ENCODE measurements at places on chromosomes 4 and X. TPM values are rescaled to one million over a fixed set of nuclear protein-coding genes. Genes with fewer than 3 reads are reported as not detected.

Gene MAB21L2
- not detected for polyA plus RNA-seq

Gene CXCL6
- not detected for polyA plus RNA-seq

Gene ZMAT1
- 2.5 TPM for polyA plus RNA-seq

Gene MAGEB17
- not detected for polyA plus RNA-seq

Gene TNIP3
- 7.0 TPM for polyA plus RNA-seq

Gene CYLC1
- polyA plus RNA-seq = not detected

Gene POU3F4
- polyA plus RNA-seq = not detected

Gene HNRNPH2
- 78.7 TPM for polyA plus RNA-seq

Gene HTATSF1
- 73.1 TPM for polyA plus RNA-seq

Gene GABRB1
- not detected for polyA plus RNA-seq

Gene CXorf65
- 4.9 TPM for polyA plus RNA-seq

Gene HMX1
- polyA plus RNA-seq = not detected

- DNase-seq = no peak
These were observed 54.1 kb downstream of the BMP3 start for GRCh38 chr4:81084634-81085033.

DNA sequence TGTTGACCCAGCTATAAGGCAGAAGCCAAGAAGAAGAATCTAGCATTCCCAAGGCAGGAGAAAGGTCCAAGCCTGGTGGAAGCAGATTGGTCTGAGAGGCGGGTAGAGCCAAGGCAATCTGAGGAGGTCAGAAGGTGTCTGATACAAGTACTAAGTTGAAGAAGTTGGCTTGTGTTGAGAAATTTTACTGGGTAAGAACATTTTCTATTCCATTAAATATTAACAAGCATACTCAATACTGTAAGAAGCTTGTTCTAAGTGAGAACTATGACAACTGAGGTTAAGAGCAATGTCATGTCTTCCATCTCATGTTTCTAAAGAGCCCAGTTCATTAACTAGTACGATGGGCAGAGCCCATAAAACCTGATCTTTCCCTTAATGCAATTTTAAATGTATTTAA is 75.0 kb downstream of the FAM13A start:
- DNase-seq = no peak

- no peak for DNase-seq
These were observed 130.7 kb downstream of the IL1RAPL2 start for GRCh38 chrX:104696667-104697066.

- no peak for DNase-seq
These were observed 78.9 kb downstream of the MBNL3 start for GRCh38 chrX:132409780-132410556.

GRCh38 chr4:123866796-123867195 is 470.2 kb downstream of the SPRY1 start:
- DNase-seq = no peak

- no peak for DNase-seq
These were observed 1653.6 kb upstream of the TENM3 start for GRCh38 chr4:180589575-180589974.

DNA sequence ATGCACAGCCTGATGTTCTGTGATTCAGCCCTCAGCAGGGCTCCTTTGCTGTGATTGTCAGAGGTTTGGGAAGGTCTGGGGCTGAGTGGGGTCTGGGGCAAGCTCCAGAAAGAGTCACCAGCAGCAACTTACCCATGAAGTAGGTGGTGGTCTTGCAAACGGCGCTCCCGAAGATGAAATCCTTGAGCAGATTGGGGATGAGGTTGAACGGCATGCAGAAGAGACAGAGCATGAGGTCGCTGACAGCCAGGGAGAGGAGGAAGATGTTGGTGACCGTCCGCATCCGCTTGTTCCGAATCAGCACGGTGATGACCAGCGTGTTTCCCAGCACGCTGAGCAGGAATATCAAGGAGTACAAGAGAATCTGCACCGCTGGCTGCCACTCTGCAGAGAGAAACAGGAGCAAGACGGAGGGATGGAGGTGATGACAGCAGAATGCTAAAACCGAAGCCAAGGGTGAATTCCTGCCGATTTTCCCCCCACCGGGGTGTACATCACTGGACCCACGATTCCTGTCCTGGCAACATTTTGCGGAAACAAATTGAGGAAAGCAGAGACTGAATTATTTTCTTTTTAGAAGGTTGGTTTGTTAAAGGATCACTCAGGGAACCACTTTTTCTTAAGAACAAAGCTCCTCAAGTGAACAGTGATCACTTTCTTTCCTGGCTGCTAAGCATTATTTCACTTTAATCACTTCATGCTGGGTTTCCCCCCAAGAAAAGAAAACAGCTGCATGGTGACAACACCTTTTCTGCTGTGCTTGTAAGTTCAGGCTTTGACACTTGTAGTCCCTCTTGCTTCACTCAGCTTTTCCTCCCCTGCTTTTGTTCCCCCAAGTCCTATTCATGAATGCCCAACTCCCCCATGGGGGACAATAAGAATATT is 941 bp downstream of the CCKAR start:
- no peak for DNase-seq

DNA sequence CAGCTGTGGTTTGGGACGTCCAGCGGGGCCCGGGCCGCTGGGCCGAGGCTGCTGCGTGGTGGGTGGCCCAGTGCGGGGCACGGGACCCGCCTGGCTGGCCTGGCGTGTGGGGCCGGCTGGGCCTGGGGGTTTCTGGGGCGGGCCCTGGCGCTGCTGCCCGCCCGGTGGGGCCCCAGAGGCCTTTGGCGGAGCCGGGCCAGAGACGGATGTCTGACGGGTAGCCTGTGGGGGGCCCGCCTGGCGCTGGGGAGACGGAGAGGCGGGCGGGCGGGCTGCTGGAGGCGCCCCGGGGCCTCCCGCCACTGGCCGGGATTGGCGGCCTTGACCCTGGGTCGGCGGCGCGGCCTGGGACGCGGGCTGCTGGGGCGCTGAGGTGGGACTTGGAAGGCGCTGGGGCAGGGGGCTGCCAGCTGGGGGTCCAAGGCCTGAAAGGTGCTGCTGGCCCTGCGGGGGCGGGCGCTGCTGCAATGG is 8.1 kb upstream of the TIMP1 start:
- no peak for DNase-seq

GRCh38 chrX:71604141-71604540 is 14.2 kb downstream of the CXCR3 start:
- DNase-seq = no peak

- no peak for DNase-seq
These were observed 7.7 kb upstream of the OCIAD2 start for GRCh38 chr4:48914311-48914710.

DNA sequence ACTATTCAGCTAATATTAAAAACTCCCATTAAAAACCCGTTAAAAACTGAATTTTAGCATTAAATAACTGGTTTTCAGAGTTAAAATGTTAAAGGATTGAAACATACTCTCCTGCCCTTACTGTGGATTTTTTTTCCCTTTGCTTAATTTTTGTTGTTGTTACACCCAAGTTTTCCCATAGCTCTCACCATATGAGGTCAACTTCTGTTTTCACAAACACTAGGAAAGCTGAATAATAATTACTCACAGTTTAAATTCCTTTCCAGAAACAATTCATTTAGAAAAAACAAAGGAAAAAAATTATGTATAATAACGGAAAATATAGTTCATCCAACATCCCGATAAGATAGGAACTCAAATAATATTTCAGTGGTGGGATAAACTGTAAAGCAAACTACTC is 129.0 kb downstream of the PPP3CA start:
- DNase-seq = no peak

- peak; percentile 12 for DNase-seq
These were observed 86.4 kb downstream of the CBR4 start for GRCh38 chr4:168923526-168924194.

- DNase-seq = no peak
These were observed 24.4 kb upstream of the CITED1 start for GRCh38 chrX:72330131-72330530.

DNA sequence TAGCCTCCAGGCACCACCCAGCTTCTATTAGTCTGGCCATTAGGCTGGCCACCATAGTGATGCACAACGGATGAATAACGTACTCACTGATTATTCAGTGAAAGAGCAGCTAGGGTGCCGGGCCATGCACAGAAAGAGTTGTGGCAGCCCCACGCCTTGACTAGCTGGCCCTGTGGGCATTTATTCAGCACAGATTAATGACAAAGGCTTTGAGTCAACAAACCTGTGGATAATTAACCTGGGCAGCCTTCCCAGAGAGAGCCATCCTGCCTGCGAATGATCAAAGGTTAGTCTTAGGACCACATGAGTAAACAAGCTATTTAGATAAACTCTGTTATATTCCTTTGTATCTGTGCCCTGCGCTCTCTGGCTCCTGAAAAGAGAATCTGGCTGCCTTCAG is 37.2 kb downstream of the MAP9 start:
- DNase-seq = no peak

DNA sequence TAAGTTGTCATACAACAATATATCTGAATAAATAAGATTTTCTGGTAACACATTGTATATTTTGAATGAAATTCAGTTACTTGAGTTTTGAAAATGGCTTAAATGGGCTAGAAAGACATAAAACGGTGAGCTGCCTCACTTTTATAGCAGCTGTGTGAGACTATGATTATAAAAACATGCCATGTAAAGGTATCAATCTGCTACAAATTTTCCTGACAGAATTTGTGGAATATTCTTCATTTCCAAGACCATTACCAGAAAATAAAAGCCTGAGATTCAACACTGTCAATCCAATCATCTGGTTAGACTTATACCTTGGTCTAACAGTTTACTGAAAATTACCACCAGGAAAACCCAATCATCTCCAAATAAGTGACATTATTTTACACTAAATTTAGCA is 181.1 kb downstream of the SPCS3 start:
- no peak for DNase-seq

GRCh38 chr4:38119668-38120385 is 159.6 kb downstream of the PTTG2 start:
- DNase-seq = no peak

DNA sequence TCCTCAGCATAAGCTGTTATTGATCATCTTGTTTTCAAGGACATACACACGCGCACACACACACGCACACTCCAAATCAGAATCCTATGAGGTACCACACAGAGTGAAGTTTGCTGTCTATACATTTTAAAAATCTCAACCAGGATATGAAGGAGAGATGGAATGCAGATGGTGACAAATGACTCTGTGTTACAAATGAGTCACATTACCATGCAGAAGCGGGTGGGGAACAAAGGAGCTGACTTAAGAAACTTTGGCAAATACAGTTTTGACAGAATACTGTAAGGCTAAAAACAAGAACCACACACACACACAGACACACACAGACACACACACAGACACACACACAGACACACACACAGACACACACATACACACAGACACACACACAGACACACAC is 81.7 kb downstream of the RELL1 start:
- DNase-seq = no peak

DNA sequence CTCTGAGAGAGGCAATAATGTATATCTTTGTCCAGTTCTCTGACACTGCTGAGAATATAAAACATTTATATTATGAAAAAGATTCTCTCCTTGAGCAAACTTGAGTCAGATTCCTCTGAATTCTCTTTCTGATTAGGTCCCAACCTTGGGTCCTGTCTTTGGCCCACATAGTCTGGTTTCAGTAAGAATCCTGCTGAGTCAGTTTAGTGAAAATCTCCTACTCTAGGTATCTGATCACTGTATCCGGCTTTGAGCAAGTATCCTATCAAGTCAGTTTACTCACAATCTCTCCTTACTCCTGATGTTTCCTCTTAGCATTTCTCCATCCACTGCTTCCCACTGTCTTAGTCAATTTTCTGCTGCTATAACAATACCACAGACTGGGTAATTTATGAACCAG is 253.9 kb downstream of the OPHN1 start:
- DNase-seq = no peak

- no peak for DNase-seq
These were observed 2.9 kb downstream of the ATP6AP1 start for GRCh38 chrX:154431341-154431740.

- no peak for DNase-seq
These were observed 917.0 kb upstream of the LCORL start for GRCh38 chr4:18938343-18939099.

DNA sequence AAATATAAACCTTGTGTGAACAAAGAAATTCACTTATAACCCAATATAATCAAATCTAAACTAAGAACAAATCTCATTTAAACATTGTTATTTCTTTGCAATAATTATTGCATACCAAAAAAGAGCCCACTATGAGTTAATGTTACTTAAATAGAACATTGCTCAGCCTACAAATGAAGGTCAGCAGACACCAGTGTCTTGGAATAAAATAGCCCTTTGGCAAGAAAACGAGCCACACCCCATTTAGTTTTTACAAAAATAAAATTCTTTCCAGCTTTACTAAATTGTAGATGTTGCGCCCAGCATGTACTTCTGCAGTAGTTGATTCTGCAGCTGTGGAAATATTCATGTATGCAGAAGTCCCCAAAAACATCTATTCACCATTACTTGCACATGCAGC is 12.2 kb downstream of the PLS3 start:
- DNase-seq = no peak

DNA sequence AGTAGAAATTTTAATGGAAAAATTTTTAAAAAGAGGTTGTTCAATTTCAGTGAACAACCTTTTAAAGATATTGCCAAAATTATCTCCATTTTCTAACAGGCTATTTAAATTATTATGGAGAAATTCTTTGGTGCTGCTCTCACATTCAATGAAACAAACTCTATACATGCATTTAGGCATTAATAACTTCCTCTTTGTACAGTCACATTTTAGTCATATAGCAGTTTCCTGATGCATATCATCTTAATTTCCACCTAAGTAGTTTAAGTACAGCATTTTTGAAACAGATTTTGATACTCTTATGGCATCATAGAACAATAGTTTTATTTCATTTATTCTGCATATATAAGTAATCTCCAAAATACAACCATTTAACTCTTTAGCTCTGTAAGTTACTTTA is 500.1 kb downstream of the STPG2 start:
- DNase-seq = no peak

DNA sequence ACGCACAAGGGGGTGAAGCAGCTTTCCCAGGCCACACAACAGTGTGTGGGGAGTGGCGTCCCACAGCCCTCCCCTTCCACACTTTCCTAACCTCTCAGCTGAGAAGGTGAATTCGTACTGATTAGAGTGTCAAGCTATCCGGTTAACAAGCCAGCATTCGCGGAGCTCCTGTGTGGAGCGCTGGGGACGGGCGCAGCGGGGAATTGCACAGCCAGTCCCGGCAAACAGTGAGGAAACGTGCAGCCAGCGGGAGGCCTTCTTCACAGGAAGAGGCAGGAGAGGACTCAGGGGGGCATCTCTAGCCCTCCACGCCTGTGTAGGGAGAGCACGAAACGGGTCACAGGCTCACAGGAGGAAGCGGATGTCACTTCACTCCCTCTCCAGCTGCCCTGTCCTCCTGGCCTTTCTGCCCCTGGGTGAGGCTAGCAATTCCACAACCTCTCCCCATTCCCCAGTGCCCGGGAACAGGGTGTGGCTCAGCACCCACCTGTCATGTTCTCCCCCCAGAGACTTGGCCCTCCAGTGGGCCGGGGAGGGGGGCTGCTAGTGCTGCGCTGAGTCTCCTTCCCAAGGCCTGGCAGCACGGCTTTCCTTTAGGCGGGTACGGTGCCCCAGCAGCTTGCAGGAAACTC is 117.3 kb downstream of the CPZ start:
- no peak for DNase-seq

- DNase-seq = no peak
These were observed 41.0 kb upstream of the UGT2B17 start for GRCh38 chr4:68617003-68617698.

GRCh38 chr4:141686879-141687278 is 50.5 kb downstream of the IL15 start:
- DNase-seq = no peak

GRCh38 chr4:174056959-174057358 is 226.5 kb downstream of the FBXO8 start:
- no peak for DNase-seq

GRCh38 chr4:53195815-53196661 is 169.8 kb downstream of the SCFD2 start:
- no peak for DNase-seq
